Articular chondrocyte of knee joint (primary cell): ENCODE measurements at places on chromosomes 1 and 21. TPM values are rescaled to one million over a fixed set of nuclear protein-coding genes. Genes with fewer than 3 reads are reported as not detected.

The POU3F1 gene
- total RNA-seq = under 0.01 TPM in 1 of 2 replicates, not detected in the other

The LRIG2 gene
- 19.5 and 20.4 TPM in 2 replicates for total RNA-seq

The KCNH1 gene
- 37.0 and 46.4 TPM in 2 replicates for total RNA-seq

The CAPN8 gene
- not detected in 2 replicates for total RNA-seq

The FBXO2 gene
- total RNA-seq = 1.6 and 4.2 TPM in 2 replicates

The CFHR1 gene
- total RNA-seq = 1.0 and 1.5 TPM in 2 replicates

The ZNF648 gene
- 0.22 and 0.26 TPM in 2 replicates for total RNA-seq

The ATP8B2 gene
- 258 and 314 TPM in 2 replicates for total RNA-seq

The RPE65 gene
- not detected in 2 replicates for total RNA-seq

The MT1HL1 gene
- not detected in 2 replicates for total RNA-seq

The AMY1C gene
- not detected in 2 replicates for total RNA-seq

The NUDT4B gene
- total RNA-seq = 34.6 and 46.0 TPM in 2 replicates

The MASP2 gene
- total RNA-seq = 0.11 TPM in 1 of 2 replicates, not detected in the other

The SETD4 gene
- total RNA-seq = 17.6 and 18.6 TPM in 2 replicates

The SPATA1 gene
- total RNA-seq = 2.2 and 2.8 TPM in 2 replicates

The RHD gene
- total RNA-seq = not detected in 2 replicates

The DCDC2B gene
- not detected in 2 replicates for total RNA-seq

The PTPRC gene
- under 0.01 TPM in 1 of 2 replicates, not detected in the other for total RNA-seq

The LIPI gene
- not detected in 2 replicates for total RNA-seq

The DIO1 gene
- not detected in 2 replicates for total RNA-seq

The ABCG1 gene
- total RNA-seq = 0.11 TPM in 1 of 2 replicates, not detected in the other

The EXO1 gene
- total RNA-seq = 4.1 and 6.5 TPM in 2 replicates

The CDC20 gene
- 26.4 and 30.5 TPM in 2 replicates for total RNA-seq

The VAV3 gene
- 1.2 and 4.1 TPM in 2 replicates for total RNA-seq

The PRKAA2 gene
- total RNA-seq = 1.6 and 2.5 TPM in 2 replicates

The MAP7D1 gene
- 76.4 and 85.6 TPM in 2 replicates for total RNA-seq

The BSND gene
- not detected in 2 replicates for total RNA-seq

The S100A3 gene
- 2.0 and 3.7 TPM in 2 replicates for total RNA-seq

The MCOLN3 gene
- 7.8 and 13.7 TPM in 2 replicates for total RNA-seq
